ENCODE measurements at places on chromosomes 12 and 14.

- DNase-seq = no peak
These were observed 20.7 kb downstream of the CLSTN3 start for GRCh38 chr12:7150841-7151240.

GRCh38 chr14:92153581-92153980 lies 31.8 kb downstream of the CPSF2 start:
- DNase-seq = no peak

DNA sequence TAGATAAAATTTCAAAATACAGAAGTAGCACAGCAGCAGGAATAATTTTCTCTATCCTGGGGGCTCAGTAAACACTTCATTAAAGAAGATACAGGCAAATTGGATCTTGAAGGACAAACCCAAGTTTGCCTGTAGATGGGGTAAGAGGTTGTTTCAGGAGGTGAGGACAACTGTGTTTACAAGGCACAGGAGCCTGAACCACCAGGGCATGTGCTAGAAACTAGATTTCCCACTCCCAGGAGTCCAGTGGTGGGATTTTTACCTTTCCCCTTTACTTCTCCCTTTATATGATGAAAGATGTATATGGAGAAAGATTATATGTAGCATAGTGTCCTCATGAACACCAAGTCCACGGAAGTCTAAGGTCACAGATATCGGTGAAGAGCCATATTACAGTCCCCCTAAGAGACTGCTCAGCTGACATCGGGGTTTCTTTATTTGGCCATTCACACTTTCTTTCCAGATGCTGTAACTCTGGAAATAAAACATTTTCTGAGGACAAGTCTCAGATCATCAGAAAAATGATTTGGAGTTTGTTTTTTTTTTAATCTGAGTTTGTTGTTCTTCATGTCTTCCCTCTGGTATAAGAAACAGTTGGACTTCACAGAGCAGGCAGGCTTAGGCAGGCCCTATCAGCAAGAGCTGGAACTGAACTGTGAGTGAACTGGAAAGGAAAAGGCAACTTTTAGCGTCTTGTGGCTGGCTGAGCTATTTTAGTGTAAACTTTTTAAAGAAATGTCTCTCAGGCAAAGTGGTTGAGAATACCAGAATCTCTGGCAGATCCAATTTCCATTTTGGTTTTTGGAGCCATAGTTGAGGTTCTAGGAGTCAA lies 8.0 kb upstream of the EVL start:
- DNase-seq = no peak

GRCh38 chr14:105430042-105430441 lies 10.4 kb downstream of the MTA1 start:
- no peak for DNase-seq

- no peak for DNase-seq
These were observed 1.3 kb upstream of the DYRK2 start for GRCh38 chr12:67647181-67647798.

DNA sequence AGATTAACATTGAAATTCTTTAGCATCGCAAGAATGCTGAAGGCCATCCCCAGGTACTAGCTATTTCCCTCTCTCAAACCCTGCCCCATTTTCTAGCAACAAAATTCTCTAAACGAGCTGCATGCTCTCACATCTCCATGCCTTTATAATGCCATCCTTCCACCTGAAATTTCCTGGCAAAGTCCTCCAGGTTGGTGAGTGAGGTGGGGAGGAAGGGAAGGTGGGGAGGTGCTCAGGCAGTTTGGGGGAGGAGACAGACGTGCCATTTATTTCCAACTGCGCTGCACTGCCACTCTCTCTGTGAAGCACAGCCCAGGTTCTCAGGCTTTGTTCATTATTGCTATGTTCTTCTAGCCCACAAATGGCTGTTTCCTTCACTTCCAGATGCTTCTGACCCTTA lies 208.4 kb downstream of the PAWR start:
- DNase-seq = no peak

DNA sequence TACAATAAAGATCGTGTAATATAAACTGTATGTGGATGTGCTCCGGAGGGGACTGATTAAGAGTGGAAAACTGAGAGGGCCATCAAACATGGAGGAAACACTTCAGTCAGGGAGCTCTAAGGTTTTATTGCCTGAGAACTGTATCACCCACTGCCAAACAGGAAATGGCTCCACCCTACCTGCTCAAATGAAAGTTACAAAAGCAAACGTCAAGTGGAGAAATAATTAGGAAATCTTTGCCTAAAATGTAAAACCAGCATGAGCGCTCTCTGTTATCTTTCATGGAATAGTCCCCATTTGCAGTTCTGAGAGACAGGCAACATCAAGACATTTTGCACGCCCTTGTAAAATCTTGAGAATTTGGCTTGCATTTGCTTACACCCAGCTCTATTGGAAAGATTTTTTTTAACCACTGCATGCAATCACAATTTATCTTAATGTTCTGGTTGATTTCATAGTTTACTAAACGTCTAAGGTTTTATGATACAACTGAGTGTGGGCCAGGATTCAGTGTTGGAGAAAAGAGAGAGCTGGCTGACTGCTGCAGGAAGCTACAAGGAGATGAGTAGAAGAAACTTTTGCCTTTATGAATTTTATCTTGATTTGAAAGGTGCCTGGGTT lies 344.0 kb upstream of the PRICKLE1 start:
- no peak for DNase-seq

DNA sequence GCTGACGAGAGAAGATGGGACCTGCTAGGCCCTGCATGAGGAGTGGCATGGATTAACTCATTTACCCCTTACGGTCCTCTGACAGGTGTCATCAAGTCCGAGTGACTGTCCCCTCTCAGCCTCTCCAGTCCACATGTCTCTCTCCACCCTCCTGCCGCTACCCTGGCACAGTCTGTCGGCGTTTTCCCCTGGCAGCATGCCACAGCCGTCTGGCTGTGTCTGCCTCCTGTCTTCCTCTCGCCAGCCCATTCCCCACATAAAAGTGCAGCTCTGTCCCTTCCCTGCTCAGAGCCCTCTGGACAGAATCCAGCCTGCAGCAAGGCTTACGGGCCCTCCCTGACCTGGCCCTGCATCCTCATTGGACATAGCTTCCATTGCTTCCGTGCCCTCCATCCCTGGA lies 45.6 kb downstream of the UBE3B start:
- DNase-seq = no peak

- no peak for DNase-seq
These were observed 113.9 kb upstream of the USP15 start for GRCh38 chr12:62146318-62146717.

GRCh38 chr14:35243956-35244355 lies 48.2 kb upstream of the PSMA6 start:
- DNase-seq = no peak

GRCh38 chr14:92798811-92799210 lies 4.7 kb downstream of the GOLGA5 start:
- no peak for DNase-seq

DNA sequence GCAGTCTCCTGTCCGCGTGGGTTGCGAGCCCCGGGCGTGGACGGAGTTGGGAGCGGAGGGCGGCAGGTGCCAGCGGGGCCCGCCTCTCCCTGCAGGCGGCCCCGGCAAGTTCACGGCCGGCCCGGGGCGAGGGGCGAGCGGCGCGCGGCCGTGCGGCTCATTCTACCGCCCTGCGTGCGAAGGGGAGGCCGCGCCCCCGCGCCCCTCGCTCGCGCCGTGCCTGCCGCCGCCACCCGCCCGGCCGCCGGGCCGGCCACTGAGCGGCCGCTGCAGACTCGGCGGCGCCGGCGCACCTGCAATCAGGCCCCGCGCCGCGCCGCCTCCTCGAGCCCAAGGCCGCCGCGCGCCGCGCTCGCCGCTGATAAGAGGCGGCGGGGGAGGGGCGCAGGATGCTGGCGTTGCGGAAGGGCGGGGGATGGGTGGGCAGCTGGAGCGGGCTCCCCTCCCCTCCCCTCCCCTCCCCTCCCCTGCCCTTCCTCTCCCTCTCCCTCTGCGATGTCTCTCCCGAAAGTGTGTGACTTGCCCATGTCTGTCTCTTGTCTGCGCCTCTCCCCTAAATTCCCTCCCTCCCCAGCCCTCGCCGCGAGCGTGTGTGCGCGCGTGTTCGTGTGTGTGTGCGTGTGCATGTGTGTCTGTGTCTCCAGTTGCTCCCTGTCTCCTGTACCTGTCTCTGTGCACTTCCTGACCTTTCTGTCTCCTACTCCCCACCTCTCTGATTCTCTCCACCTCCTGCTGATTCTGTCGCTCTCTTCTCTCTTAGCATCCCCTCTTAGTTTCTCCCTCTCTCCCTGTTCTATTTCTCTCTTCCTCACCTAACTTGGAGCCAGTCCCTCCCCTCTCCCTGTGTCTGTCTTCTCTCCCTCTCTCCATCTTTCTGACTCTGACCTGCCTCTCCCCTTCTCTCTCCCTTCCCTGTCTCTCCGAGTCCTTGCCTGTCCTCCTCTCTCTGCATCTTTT lies 768.1 kb upstream of the TBX3 start:
- DNase-seq = no peak

DNA sequence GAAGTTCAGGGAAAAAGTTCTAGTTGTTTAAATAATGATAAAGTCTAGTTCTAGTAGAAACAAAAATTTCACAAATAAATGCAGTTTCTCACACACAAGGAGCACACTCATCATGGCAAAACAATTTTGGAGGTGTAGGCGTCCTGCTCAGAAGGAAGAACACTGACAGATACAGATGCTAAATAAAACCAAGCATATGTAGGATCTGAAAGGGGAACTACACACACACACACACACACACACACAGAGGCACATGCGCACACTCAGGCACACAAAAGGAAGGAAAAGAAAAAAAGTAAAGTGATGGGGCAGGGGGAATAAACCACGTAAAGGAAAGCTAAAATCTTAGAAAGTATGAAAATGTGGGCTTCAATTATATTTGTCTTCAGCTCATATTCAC lies 117.7 kb downstream of the SOX5 start:
- DNase-seq = no peak

DNA sequence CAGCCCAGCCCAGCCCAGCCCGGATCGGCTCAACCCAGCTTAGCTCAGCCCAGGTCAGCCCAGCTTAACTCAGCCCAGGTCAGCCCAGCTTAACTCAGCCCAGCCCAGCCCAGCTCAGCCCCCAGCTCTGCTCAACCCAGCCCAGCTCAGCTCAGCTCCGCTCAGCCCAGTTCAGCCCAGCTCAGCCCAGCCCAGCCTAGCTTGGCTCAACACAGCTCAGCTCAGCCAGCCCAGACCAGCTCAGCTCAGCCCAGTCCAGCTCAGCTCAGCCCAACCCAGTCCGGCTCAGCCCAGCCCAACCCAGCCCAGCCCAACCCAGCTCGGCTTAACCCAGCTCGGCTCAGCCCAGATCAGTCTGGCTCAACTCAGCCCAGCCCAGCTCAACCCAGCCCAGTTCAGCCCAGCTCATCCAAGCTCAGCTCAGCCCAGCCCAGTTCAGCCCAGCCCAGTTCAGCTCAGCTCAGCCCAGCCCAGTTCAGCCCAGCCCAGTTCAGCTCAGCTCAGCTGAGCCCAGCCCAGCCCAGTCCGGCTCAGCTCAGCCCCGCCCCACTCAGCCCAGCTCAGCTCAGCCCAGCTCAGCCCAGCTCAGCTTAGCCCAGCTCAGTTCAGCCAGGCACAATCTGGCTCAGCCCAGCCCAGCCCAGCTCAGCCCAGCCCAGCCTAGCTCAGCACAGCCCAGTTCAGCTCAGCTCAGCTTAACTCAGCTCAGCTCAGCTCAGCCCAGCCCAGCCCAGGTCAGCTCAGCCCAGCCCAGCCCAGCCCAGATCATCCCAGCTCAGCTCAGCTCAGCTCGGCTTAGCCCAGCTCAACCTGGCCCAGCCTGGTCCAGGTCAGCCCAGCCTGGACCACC lies 331.7 kb downstream of the TMEM121 start:
- DNase-seq = peak; percentile 10

- no peak for DNase-seq
These were observed 50.9 kb downstream of the RFLNA start for GRCh38 chr12:124345795-124346194.

- peak; percentile 85 for DNase-seq
These were observed 1.2 kb upstream of the TNFAIP2 start for GRCh38 chr14:103121846-103122584.

- no peak for DNase-seq
These were observed 1.8 kb downstream of the FBXL14 start for GRCh38 chr12:1592444-1593173.

DNA sequence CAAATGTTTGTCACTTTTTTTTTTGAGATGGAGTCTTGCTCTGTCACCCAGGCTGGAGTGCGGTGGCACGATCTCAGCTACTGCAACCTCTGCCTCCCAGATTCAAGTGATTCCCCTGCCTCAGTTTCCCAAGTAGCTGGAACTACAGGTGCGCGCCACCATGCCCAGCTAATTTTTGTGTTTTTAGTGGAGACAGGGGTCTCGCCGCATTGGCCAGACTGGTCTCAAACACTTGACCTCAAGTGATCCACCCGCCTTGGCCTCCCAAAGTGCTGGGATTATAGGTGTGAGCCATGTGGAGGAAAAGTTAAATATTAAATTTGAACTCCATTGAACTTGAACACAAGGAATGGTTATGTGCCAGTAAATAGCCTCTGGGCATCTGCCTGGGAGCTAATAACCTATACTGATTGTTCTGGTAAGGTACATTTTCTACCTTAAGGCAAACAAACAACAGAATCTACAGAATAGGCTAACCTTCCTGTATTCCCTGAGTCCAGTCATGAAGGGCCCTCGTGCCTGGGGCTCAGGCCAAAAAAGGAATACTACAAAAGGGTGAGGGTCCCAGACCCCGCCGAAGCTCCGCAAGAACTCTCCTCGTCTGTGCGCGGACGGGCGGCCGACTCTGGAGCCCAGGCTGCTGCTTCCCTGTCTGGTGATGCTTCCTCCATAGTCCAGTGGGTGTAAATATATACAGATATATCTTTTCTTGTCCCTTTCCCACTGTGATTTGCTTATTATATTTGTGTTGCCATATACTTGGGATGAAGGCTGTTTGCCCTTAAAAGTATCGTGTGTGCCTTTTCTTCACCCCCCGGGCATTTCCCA lies 74.0 kb upstream of the EIF5 start:
- no peak for DNase-seq

DNA sequence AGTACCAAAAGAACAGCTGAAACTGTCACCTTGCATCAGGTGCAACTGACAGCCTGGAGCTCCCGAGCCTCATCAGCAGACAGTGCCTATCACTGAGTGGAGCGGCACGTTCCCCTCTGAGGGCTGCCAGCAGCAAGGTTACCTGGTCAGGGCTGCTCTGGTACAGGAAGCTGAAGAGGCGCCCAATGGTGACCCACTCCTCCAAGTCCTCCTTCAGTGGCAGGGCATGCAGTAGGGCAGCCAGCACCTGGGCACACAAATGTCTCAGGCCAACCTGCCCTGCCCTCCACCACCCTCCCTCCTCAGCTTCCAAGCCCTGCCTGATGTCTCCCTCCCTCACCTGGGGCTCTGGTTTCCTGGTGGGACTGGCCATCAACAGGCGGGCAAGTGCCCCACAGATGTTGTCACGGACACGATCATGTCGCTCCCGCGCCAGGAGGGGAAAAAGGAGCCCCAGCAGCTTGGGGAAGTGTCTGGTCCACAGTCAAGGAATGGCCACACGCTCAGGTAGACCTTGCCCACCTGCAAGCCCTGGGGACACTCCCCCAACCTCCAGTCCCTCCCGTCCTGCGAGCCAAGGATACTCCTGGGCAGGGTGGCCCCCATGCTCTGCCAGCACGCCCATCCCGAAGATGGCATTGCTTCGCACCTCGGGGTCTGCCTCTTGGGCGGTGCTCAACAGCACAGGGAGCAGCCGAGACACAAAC lies 7.1 kb downstream of the IPO4 start:
- no peak for DNase-seq

Measured in tibial artery (tissue), 4 donors.